ENCODE measurements at places on chromosomes 5 and 9.

DNA sequence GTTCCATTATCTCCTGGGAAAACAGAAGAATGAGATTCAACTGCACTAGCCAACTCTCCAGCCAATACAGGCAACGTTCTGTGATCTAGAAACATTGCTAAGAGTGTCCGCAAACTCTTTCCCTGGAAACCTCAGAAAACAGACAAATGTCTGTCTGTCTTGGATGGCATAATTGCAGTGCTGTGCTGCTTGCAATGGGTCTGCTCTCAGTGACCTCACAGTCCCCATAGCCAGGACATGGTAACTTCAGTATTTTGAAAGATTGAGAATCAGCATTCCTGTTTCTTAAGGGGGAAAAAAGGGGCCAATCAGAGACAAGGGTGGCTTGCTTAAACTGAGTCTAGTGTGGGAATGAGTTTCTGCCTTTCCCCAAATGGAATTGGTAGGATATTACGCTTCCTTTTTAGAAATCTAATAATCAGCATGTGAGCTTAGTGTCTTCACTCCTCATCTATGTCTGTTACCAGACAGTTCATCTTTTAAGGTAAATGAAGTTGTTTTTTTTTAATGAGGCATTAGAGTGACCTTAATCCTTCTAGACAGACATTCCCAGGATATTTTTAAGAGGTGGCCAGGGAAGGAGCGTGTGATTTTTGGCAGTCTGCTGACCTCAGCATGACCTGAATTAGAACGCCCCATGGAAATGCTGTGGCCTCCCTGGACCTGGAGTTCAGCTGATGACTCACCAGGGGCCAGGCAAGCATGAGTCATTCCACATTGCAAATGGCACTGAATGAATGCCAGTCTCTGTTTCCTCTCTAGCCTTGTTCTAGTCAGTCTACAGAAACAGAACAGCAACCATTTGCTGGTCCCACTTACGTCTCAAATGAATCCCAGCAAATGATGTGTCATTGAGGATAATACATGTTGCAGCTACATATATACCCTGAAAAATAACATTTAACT lies 210.2 kb upstream of the ACTBL2 start:
- DNase-seq: peak; percentile 61

DNA sequence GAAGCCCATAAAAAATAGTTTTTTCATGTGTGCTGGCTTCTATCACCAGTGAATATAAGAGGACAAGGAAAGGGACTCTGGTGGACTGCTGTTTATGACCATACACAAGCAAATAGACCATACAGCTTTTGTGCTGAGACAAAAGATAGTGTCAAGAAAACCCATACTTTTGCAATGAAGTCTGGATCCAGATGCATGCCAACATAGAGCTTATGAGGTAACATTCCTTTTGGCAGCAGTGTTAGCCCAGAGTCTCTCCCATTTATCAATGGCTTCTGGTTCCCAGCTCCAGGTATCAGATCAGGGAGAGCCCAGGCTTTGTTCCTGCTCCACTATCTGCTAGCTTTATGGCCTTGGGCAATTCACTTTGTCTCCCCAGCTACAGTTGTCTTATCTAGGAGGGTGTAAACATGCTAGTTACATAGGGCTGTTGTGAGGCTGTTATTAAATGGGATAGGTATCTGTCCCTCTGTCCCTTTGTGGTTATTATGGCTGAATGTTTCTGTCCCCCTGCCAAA lies 55.6 kb downstream of the CCDC192 start:
- DNase-seq: no peak

DNA sequence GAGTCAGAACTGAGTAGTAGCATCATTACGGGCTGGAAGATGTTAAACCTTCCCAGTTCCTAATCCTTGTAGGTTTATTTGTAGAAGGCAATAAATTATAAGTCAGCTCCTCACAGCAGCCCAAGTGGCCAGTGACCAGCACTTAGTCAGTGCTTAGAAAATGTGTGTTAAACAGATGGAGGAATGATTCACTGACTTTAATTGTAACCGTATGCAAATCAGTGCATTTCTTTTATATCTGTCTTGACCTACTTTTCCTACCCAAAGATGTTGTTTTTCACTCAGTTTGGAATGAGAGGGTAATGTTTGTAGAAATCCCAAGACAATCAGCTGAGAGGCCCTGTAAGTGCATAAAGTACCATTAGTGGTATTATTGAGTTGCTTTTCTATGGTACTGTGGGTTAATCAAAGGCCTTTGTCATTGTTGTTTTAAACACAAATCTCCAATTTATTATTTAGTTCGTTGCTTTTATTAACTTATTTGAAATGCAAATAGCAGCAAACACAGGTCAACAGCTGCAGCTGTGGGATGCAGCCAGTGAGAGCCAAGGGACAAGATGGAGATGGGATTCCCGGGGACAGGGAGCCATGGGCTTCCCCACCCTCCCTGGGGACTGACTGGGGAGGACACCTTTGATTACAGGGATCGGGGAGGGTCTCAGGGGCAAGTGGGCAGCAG lies 49.8 kb downstream of the MAP1B start:
- no peak for DNase-seq

GRCh38 chr9:132761602-132762001 lies 91.3 kb downstream of the GTF3C4 start:
- no peak for DNase-seq

GRCh38 chr5:72452515-72453245 lies 54.5 kb downstream of the ZNF366 start:
- DNase-seq: peak; percentile 91

DNA sequence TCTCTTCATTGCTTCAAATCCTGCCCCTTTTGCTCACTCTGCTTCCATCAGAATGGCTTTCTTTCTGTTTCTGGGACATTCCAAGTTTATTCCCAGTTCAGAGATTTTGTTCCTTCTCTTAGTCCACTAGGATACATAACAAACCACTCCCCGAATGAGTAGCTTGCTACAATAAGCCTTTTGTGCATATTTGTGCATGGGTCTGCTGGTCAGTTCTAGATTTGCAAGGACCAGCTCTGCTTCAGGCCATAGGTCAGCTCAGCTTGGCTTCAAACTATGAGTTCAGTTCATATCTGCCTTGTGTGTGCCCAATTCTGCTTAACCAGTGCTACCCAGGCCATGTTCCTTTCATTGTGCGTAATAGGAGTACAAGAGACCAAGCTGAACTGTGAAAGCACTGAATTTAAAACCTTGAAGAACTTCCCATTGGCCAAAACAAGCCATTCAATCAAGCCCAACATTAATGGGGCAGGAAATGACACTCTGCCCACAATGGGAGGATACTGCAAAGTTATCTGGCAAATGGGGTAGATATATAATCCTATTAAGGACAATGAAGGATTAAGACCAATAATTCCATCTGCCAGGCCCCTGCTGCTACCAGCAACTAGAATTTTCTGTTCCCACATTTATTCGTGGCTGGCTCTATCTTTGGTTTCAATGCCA lies 328.8 kb downstream of the PRELID2 start:
- DNase-seq: no peak

DNA sequence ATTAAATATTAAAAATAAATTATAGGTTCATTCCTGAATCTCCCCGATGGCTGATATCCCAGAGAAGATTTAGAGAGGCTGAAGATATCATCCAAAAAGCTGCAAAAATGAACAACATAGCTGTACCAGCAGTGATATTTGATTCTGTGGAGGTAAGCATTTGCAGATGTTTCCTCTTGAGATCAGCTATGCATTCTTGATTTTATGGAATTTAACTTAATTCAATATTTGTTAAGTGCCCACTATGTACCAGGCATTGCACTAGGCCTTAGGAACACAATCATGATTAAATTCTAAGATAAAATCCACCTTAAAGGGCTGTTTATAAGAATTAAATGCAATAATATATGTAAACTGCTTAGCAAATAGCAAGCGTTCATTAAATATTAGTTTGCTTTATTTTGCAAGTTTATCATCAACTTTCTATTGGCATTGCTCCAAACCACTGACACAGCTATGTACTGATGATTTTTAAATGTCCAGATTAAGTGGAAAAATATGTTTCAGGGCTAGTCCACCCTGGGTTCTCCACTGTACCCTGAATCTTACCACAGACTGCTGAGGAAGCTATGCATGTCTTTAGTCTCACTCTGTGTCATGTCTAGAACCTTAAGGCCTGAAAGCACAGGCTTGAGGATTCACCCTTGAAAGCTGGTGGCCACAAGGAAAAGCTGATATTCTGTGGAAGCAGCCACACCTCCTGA lies 33.2 kb downstream of the SLC22A4 start:
- DNase-seq: no peak

- DNase-seq: no peak
These were observed 206.7 kb downstream of the FAM114A2 start for GRCh38 chr5:153831973-153832372.

GRCh38 chr9:69759021-69759420 lies 790 bp downstream of the PTAR1 start:
- no peak for DNase-seq

- DNase-seq: no peak
These were observed 1.8 kb upstream of the DAB2IP start for GRCh38 chr9:121649476-121650216.
